SW 1271 (cell line): ENCODE measurements at places on chromosomes 2 and 18.

GRCh38 chr2:201342923-201343322, 14.2 kb downstream of the FLACC1 start:
- no peak for DNase-seq

- DNase-seq, result no peak
Observed at GRCh38 chr18:62769216-62769615, 53.9 kb downstream of the PHLPP1 start.

- no peak for DNase-seq
Observed at GRCh38 chr18:30965237-30965636, 77.3 kb downstream of the DSC3 start.

GRCh38 chr18:76401498-76401897, 93.5 kb downstream of the ZNF516 start:
- no peak for DNase-seq

GRCh38 chr2:148560496-148560895, 84.1 kb upstream of the EPC2 start:
- DNase-seq, result no peak

DNA sequence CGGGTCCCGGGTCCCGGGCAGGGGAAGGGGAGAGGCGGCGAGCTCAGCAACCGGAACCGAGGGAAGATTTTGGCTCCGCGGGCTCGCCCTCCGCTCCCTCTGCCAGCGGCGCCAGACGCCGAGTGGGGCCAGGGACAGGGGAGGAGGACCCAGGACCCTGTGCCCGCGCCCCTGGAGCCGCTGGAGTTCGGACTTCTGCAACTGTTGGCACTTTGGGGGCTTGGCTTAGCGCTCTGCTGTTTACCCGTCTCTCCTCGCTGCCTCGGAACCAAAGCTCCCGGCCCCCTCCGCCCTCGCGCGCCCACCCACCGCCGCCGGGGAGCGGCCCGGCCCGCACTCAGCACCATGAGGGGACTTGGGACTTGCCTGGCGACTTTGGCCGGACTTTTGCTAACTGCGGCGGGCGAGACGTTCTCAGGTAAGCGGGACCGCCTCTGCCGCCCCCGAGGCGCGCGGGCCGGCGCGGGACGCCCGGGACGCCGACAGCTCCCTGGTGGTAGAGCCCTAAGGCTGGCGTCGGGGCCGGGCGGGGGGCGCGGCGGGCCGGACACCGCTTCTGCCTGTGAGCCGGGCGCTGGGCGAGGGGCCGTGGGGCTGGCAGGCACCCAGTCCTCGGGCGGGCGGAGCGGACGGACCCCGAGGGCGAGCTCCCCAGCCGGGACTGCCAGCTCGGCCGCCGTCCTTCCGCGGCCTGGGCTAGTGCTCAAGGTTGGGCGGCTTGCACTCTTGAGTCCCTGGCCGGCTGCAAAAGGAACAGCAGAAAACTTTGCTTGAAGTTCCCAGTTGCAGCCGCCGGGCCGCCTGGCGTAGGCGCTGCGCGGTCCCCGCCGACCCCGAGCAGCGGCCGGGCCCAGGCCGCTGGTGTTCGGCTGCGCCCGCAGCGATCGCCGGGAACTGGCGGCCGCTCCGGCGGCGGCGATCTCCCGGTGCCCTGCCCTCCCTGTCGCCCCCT, 634 bp downstream of the PTPRM start:
- DNase-seq, result no peak

DNA sequence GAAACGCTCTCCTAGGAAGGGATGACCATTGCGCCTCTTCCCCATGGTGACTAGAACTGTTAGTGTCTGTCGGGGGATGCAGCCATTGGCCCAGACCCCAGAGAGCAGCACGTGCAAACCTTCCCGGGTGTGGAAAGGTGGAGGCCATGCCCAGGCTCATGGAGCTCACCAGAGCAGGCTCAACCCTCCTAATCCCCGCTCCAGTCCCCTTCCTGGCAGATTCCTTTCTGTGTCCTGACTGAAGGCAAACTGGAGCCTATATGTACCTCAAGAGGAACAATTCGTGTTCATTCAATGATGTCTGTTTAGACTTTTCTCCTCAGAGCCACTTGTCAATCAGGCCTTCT, 94.4 kb downstream of the RHOB start:
- DNase-seq, result no peak

GRCh38 chr2:45145073-45145899, 136.0 kb upstream of the SIX2 start:
- DNase-seq, result no peak

DNA sequence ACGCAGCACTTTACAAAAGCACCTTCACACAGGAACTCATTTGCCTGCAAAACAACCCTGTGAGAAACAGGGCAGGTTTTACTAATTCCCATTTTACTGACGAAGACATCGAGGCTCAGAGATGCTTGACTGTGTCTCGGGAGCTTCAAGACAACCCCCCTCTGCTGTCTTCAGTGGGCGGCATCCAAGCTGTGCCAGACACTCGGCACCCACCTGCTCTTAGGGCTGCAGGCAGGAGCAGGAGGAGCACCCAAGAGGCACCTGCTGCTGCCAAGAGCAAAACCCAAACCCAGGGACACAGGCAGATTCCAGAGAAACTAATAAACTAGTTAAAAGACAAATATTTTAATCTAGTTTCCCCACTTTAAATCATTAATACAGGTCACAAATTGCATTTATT, 67.9 kb downstream of the PPP4R1 start:
- no peak for DNase-seq
